ENCODE measurements at places on chromosomes 1 and 21.

DNA sequence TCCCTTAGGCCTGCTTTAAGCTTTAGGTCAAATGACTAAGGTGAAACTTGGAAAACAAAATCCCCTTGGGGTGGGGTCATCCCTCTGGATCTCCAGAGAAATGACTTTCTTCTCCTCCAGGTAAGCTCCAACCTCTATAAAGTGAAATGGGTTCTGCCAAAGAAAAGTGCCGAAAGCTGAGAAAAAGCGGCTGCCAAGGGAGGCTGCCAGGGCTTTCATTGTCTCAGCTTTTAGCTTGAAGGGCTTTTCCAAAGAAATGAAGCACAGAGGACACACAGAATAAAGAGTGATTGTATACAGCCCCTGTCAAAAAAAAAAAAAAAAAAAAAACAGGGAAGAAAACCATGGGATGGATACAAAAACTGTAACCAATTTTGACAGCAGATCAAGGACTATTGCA lies 126.9 kb downstream of the TGFBR3 start:
- DNase-seq: no peak

GRCh38 chr1:7784492-7785071 lies 491 bp downstream of the PER3 start:
- DNase-seq: no peak

DNA sequence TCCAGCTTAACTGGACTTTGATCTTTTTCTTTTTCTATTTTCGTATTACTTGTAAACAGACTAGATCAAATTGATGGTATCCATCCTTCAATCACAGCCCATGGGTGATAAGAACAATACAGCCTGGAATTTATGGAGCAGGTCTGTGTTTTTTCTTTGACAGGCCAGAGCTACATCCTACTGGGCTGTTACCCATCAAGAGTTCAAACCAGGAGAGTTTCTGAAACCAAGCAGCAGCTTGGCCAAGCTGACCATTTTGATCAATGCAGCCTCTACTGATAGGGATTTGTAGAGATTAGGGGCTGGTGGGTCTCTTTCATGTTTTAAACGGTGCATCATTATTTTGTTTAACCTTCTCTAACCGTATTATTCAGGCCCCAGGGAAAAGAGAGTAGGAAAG lies 24.3 kb upstream of the CCDC190 start:
- DNase-seq: no peak

DNA sequence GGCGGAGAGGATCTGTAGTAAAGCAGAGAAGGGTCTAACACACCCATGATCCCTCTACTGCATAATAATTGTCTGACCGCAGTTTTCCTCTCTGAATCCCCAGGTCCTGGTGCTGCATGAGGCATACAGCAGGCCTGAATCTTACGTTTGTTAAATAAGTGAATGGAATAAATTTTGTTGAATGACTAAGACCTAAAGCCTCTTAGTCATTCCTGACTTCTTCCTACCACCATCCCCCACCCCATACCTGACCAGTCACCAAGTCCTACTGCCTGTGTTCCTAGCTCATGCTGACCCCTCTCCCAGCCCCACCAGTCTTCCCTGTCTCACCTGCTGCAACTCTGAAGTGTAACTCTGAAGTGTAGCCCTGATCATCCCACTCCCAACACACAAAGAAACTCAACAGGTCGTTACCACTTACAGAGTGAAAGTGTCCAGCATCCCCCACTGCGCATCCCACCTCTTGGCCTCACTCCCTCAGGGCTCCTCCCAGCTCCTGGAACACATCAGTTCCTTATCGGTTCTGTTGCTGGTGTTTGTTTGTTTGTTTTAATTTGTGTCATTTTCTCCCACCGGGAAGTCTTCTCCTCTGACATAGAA lies 9.7 kb downstream of the GJA5 start:
- no peak for DNase-seq

DNA sequence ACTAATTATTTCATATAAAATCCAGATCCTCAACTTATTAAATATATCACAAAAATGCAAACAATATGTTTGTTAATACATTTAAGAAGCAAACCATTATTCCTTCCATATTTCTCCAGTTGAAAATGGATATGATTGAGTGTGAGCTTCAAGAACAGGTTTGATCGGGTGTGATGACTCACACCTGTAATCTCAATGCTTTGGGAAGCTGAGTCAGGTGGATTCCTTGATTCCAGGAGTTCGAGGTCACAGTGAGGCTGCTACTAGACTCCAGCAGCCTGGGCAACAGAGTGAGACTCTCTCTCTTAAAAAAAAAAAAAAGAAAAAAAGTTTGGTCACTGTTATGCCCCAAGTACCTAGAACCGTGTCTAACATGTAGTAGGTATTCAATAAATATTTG lies 42.9 kb upstream of the RRP15 start:
- DNase-seq: no peak

DNA sequence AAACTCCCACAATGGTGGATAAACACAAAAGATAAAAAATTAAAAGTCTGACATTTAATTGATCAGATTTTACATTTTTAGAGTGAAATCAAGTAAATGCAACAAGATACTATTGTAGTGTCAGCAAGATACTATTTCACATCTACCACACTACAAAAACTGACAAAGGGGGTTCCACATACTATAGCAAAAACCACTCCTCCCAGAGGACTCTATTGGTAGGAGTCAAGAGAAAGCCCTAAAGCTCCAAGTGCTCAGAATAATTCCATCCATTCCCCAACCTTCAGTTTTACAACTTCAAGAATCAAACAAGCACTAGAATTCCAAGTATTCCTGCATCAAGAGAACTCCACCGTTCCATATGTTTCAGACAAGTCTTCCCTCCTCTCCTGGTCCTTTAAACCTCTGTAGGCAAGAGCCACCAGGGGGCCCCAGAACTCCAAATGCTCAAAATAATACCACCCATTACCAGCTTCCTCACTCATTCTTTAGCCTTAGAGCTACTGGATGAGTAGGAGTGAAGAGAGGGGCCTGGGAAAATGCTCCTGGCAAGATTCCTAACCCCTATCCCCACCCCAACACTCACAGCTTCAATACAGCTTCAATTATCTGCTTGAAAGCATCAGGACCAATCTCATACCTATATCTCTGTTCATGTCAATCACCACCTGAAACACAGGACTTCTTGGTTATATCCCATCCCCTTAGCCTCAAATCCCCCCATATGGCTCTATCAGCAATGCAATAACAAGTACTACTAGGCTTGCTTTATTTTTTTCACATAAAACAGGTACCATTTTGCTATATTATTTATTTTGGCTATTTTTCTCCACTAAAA lies 9.9 kb downstream of the TOR1AIP2 start:
- peak; percentile 56 for DNase-seq

DNA sequence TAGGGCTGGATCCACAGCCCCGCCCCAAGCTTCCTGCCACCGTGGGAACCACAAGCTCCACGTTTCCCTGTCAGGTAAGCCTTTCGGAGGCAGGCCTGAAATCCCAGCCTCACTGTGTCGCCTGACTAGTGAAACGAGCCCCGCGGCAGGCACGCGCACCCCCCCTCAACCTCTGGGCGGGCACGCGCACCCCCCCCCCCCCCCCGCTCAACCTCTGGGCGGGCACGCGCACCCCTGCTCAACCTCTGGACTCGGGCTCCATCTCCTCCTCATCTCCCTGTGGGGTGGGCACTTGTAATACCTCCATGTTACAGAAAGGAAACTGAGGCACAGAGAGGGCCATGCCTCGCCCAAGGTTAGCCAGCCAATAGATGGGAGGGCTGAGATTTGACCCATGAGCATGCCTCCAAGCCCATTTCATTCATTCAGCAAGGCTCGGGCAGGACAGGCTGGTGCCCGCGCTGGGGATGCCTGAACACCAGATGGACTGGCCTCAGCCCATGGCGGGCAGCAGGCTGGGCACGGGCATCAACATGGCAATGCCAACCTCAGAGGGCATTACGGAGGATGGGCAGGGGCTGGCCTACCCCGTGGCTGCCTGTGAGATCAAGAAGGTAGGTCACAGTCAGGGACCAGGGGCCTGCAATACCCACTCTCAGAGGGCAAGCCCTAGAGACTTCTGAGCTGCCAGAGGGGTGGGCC lies 4.7 kb downstream of the CFAP410 start:
- no peak for DNase-seq

GRCh38 chr1:245654460-245655050 lies 499.8 kb downstream of the KIF26B start:
- no peak for DNase-seq

GRCh38 chr1:20216574-20216973 lies 30.3 kb upstream of the PLA2G2C start:
- DNase-seq: no peak

DNA sequence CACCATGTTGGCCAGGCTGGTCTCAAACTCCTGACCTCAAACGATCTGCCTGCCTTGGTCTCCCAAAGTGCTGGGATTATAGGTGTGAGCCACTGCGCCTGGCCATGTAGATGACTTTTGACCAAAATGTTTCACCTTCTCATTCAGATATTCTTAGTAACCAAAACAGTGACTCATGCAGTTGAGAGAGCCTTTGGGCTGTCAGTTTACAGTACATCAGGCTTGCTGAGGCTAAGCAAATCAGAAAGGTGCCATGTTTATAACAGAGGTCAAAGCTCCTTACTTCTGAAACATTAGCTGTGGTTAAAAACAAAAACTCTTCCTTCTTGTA lies 21.0 kb downstream of the CNIH4 start:
- DNase-seq: peak; percentile 37

- no peak for DNase-seq
These were observed 24.1 kb downstream of the BRINP3 start for GRCh38 chr1:190453550-190453949.

DNA sequence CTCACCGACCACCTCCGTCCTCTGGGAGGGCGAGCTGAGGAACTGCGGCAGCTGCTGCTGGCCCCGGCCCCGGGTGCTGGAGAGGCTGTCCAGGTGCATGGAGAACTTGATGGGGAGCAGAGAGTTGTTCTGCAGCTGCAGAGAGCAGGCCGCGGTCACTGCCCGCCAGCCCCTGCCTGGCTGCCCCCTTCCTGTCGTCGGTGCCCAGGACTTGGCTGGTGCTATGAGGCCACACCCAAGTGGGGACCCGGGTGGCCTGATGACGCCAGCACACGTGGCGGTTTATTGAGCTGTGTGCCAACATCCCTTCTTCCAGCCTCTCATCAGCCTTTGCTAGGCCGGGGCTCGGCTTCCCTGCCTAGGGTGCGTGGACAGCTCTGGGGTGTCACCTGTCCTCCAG lies 5.3 kb upstream of the TMEM52 start:
- DNase-seq: no peak

DNA sequence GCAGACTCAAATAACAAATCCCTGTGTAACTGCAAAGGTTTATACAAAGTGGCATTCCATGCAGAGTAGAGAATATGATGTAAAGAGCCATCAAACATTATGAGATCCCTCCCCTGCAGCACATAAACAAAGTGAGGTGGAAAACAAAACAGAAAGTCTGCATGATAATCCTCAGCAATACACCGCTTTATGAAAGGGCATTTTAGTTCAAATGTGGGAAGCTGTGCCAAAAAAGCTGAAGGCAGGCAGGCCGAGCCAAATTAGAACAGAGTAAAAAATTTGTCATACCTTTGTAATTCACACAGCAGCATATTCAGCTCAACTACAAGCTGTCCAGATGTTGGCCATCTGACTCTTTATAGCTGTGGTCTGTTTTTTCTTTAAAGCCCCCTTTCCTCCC lies 113.5 kb downstream of the LHX9 start:
- no peak for DNase-seq

- no peak for DNase-seq
These were observed 73.7 kb downstream of the SLC16A1 start for GRCh38 chr1:112882271-112882744.

GRCh38 chr21:30248844-30249243 lies 32.9 kb upstream of the CLDN8 start:
- no peak for DNase-seq

DNA sequence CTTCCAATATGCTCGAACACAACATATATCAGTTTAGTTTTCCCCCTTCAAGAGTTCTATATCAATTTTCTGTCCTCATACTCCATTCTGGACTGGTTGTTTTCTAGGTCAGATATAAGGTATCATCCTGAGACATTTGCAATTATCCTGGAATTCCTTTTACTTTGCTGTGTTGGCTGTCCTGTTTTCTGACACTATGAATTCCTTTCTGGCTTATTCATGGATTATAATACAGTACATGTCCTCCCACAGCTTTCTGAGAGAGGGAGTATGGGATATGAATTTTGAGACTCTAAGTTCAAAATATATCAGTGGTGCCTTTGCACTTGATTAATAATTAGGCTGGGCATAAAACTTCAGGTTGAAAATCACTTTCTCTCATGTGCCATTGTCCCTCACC lies 11.9 kb downstream of the PHTF1 start:
- DNase-seq: peak; percentile 39

DNA sequence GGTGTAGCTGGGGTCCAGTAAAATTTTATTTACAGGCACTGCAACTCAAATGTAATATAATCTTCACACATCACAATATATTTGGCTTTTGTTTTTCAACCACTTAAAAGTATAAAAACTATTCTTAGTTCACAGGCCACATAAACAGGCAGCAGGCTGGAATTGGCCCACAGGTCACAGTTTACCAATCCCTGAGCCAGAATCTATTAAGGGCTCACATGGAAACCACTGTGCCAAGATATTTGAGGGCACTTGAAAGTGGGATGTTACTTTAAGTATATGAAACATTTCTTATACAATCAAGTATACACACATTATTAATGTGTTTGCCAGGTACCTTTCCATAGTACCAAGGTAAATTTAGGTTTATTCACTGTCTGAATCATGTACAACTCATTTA lies 71.9 kb upstream of the PRDX6 start:
- DNase-seq: no peak

DNA sequence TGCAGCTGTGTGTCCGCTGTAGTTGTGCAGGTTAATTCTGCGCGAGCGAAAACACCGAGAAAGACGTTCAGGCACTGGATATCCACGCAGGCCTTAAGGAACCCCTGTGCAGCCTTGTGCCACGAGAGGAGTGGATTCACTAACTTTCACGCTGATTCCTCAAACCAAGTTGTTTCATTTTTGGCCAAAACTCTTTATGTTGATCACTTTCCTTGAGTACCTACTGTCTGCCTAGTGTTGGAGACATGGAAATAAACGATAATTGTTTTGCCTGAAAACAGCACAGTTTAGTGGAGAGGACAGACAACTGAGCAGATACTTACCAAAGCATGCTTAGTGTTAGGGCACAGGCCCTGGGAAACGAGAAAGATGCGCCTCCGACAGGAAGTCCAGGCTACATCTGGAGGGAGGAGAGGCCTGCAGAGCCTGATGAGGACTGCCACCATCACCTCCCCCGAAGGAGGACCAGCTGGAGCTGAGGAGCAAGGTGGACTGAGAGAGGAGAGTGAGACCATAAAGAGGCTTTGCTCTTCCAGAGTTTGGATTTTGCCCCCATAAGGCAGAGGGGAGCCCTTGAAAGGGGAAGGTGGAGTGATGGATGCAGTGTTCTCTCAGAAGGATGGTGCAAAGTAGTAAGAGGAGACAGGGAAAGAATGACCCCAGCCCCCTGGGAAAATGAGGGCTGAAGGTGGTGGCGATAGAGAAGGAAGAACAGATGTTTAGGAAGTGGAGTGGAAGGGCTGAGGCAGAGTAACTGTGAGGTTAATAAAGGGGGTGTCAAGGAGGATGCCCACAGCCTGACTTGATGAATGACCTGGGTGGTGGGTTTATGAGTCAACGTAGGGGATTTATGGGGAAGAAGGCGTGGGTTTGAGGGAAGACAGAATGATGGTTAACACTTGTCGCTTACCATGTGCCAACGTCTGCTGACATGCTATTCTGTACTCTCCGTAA lies 956 bp upstream of the SCAF4 start:
- peak; percentile 13 for DNase-seq

All from hepatic stellate cell (primary cell).